ENCODE measurements at places on chromosomes 4 and X. TPM values are rescaled to one million over a fixed set of nuclear protein-coding genes. Genes with fewer than 3 reads are reported as not detected.

The SUPT20HL2 gene
- not detected for total RNA-seq

The POU4F2 gene
- not detected for total RNA-seq

The NIPAL1 gene
- 2.4 TPM for total RNA-seq

The ENOPH1 gene
- 23.3 TPM for total RNA-seq

The XIAP gene
- total RNA-seq: 14.5 TPM

The CMC4 gene
- 13.0 TPM for total RNA-seq

The MAGEC3 gene
- total RNA-seq: not detected

The GC gene
- not detected for total RNA-seq

The PRSS12 gene
- total RNA-seq: 0.65 TPM

The DCHS2 gene
- 6.6 TPM for total RNA-seq

The HTRA3 gene
- total RNA-seq: 3.8 TPM

The IQCM gene
- total RNA-seq: not detected

The RGN gene
- 2.7 TPM for total RNA-seq

The VCX3A gene
- not detected for total RNA-seq

The AKAP14 gene
- total RNA-seq: not detected

The OSTC gene
- total RNA-seq: 111 TPM

The UNC5C gene
- total RNA-seq: 11.7 TPM

The NUDT9 gene
- 18.9 TPM for total RNA-seq

The PABPC4L gene
- total RNA-seq: 0.81 TPM

The ZMAT1 gene
- 0.33 TPM for total RNA-seq

The HMGB3 gene
- total RNA-seq: 25.6 TPM

The JADE1 gene
- 27.5 TPM for total RNA-seq
